ENCODE measurements at places on chromosomes 11 and 22. TPM values are rescaled to one million over a fixed set of nuclear protein-coding genes. Genes with fewer than 3 reads are reported as not detected.

The OR56A5 gene
- total RNA-seq, result not detected

- DNase-seq, result no peak
Observed at GRCh38 chr11:22567759-22568158, 57.9 kb downstream of the FANCF start.

DNA sequence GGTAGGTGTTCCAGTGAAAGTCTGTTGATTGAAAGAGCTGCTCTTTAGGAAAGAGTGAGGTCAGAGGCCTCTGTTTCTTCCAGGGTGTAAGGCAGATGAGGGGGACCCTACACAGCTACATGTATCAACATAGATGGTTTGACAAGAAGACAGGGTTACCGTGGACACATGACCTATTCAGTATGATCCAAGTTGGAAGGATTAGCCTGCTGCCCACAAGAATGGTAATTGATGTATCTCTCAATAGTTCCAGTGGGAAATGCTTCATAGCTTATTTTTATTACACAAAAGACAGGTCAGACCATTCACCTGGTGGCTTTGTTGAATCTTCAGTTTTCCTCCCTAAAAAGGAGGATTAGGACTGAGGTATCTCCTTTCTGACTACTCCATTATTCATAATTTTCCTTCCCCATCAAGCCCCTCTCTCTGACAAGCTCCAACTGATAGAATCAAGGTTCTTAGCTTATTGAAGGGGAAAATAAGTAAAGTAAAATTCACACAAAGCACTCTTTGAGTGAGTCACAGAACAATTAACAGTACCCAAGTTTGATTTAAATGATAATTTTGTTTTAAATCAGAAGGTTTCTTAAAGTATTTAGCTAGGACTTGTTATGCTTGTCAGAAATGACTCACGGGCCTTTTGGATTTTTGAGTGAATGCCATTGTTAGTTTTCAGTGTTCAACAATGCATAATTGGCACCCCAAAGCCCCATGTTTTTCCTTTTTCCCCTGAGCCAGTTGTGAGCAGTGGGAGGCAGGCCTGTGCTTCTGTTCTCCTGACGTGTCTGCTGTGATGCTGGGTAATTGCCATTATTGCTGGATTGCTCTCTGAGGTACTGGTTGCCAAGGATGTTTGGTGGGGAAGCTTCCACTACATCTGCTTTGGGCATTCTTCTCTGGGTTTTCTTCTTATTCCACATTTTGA is 373.2 kb downstream of the DDX10 start:
- peak; percentile 91 for DNase-seq

GRCh38 chr11:110029714-110030113 is 63.5 kb upstream of the ZC3H12C start:
- DNase-seq, result no peak

DNA sequence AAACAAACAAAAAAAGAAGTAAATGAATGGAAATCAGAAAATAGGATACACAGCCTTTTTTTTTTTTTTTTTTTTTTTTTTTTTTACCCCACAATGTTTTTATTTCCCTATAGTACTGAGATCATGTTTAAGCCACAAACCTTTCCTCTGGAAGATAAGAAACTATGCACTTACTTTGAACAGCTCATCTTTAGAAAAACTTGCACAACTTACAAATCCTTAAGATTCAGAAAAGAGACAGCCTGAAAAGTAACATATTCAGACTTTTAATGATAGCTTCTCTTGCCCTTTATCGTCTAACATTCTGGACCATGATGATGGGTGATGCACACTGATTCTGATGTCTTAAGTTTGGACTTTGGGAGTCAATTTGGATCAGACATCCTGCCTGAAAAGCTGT is 80.3 kb downstream of the TNRC6B start:
- DNase-seq, result peak; percentile 39

The KRTAP5-11 gene
- not detected for total RNA-seq

DNA sequence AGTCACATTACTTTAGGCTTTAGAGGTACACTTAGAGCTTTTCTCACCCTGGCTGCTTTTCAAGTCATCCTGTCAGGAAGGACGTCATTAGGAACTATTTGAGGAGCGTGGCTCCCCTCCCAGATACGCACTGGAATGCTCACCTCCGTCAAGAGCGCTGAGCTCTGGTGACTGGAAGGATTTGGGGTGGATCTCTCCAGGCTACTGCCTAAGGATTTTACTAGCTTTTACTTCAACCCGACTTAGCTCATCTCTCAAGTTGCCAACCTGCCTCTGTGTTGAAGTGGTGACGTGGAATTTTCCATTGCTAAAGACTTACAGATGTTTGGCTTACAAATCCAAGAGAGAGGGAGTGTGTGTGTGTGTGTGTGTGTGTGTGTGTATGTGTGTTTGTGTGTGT is 355.3 kb upstream of the CCDC90B start:
- DNase-seq, result no peak

- DNase-seq, result no peak
Observed at GRCh38 chr11:9952511-9953196, 288.8 kb downstream of the SWAP70 start.

DNA sequence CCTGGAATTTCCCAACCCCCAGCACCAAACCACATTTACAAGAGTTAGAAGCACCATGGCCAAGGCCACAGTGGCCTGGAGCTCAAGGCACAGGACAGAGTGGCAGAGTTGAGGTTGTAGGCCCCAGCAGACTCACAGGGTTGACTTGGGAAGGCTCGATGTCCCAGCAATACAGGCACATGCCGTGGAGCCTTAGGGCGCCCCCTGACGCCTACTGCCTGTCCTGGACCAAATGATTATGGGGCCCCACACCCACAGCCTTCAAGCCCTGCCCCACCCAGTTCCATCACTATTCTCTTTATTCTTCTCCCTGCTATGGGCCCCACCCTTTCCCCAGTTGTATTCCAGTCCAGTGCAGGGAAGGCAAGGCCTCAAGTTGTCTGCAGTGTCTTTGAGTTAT is at the start of gene CCDC179:
Gene CCDC179, minus strand, starts transcription at position 234 of the 400 bp plus-strand sequence. Its CDS starts 53 bp downstream, at position 181.
- no peak for DNase-seq

- DNase-seq, result peak; percentile 22
Observed at GRCh38 chr22:29009148-29009547, 52.5 kb downstream of the C22orf31 start.

DNA sequence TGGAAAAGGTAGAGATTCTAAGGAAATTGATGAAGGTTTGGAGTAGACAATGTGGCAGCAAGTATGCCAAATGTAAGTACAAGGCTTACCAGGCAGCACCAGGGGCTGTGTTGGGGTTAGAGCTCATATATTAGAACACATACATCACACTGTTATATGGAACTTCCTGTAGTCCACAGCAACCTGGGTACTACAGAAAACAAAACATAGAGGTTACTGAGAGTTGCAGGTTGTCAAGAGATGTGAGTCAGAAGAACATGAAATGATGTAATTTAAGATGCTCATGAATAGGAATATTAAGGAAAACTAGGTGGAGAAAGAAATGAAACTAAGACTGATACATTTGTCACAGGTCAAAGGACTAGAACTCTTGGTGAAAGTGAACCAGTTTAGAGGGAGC is 22.0 kb downstream of the FAT3 start:
- peak; percentile 10 for DNase-seq

DNA sequence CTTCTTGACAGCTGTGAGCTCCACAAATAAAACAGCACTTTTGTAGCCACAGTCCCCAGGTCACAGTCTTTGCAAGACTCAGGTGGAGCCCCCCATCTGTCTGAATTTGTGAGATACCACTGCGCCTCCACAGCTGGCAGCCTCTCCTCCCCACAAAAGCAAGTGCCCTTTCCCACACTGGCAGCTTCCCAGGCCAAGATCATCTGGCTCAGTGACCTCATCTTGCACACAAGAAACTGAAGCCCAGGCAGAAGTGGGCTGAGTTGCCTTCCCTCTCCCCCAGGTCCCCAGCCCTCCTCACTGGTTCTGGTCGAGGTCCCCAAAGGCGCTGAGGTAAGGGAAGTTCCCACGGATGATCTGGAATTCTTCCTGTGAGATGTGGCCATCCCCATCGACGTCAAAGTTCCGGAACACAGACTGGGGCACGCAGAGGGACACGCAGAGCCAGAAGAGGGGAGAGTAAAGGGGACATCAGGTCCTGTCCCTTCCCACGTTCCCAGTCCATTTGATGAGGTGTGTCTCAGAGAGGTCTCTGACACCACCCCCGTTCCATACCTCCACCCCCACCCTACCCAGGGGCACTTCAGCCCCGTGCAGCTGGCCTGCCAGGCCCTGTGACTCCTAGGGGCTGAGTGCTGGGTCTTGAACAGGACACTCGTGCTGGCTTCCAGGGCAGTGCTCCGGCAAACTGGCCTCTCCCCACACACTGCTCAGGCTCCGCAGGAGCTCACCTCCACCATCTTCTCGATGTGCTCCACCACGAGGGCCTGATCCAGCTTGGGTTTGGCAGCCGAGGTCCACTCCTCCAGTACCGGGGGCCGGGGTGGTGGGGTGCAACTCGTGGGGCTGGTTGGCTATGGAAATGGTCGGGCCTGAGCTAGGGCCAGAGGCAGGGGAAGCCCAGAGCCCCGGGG is 8.9 kb downstream of the RASGRP2 start:
- DNase-seq, result no peak

DNA sequence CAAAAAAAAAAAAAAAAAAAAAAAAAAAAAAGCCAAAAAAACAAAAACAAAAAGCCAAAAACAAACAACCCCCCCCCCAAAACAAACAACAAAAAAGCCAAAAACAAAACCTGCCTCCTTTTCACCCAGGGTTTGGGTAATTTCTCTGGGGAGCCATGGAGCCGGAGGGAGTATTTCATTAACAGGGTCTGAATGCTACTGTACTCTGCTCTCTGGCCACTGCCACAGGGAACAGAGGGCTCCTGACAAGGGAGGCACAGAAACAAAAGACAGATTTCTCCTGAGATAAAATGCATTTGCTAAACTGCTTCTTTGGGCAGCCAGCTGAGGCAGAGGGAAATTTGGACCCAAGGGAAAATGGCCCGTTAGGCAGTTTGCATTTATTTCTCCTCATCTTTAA is 266.0 kb upstream of the SYN3 start:
- no peak for DNase-seq

The ADAMTS8 gene
- total RNA-seq, result 0.20 TPM

The MPEG1 gene
- not detected for total RNA-seq

The PATE4 gene
- not detected for total RNA-seq

DNA sequence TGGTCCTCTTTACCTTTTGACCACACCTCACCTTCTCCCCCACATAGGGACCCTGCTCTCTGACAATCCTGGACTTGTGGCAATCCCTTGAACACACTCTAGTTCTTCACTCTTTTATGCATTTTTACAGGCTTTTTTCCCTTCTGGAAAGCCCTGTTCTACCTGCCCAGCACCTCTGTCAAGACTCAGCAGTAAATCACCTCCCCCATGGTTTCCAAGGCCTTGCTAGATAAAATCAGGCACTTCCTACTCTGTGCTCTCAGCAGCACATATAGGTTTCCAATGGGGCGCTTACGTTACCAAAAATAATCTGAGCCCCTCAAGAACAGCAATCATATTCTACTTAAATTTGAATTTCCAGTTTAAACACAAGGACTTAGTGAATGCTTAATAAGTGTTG is 53.9 kb downstream of the ETS1 start:
- DNase-seq, result no peak

- no peak for DNase-seq
Observed at GRCh38 chr22:42313204-42313603, 42.8 kb upstream of the TCF20 start.

GRCh38 chr11:107252429-107253161 is 205.0 kb downstream of the CWF19L2 start:
- no peak for DNase-seq

DNA sequence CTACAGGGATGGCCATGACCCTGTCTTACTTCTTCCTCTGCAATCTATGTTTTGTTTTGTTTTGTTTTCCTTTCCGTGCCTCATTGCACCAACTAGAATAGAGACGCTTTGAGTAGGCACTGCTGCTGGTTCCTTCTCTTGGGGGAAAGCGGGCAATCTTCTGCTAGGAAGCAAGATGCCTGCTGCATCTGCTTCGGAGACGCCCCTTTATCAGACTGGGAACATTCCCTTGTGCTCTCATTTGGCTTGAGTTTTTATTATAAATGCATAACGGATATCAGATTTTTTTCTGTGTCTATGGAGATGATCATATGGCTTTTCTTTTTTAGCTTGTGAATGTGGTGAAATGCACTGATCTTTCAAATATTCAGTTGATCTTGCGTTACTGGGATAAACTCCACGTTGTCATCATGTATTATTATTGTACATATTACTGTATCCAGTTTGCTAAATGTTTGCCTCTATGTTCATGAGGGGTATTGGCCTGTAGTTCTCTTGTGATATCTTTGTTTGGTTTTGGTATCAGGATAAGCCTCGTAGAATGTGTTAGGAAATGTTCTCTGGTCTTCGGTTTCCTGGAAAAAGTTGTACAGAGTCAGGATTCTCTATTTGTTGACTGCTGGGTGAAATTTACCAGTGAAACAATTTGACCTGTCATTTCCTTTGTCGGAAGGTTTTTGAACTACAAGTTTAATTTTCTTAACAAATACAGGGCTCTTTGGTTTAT is 23.4 kb upstream of the KRTAP5-6 start:
- DNase-seq, result no peak

GRCh38 chr11:2898366-2899079 is 12.9 kb upstream of the CDKN1C start:
- peak; percentile 87 for DNase-seq

The OR52N4 gene
- not detected for total RNA-seq

- DNase-seq, result no peak
Observed at GRCh38 chr11:62713343-62713742, 5.9 kb downstream of the GNG3 start.

The GGTLC2 gene
- not detected for total RNA-seq

The CD3E gene
- total RNA-seq, result not detected

The MYOD1 gene
- not detected for total RNA-seq

DNA sequence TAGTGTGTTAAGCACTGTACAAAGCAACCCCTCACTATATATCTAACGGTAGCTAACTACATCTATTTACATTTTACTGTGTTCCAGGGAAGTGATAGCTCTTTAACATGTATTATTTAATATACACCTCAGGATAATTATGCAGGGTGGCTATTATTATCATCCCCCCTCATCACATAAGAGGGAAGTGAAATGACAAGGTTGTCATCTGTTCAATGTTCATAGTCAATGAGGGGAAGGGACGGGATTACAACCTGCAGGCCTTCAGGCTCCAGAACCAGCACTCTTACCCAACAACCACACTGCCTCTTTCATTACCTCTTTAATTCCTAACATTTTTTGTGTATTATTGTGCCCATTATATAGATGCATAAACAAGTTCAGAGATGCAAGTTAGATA is 238.7 kb upstream of the ANO3 start:
- no peak for DNase-seq

The INPP5J gene
- 3.0 TPM for total RNA-seq

DNA sequence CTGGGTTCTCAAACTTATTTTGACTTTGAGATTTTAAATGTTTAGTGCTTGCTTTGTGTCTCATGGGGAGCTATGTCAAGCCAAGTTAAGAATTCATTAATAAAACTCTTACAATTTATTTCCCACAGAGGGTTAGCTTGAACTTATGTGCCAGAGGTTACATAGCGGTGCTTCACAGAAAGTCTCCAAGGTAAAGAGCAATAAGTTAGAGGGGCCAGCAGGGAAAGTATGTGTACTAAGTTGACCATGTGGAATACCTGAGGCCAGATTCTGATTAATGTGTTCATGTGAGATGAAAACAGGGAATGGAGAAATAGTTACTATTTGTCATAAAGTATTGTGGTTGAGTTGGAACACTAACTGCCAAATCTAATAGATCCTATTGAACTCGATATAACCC is 149.3 kb downstream of the TMEM135 start:
- DNase-seq, result no peak

GRCh38 chr11:18696638-18697225 is 1.8 kb upstream of the TMEM86A start:
- peak; percentile 41 for DNase-seq

- DNase-seq, result peak; percentile 55
Observed at GRCh38 chr11:63573881-63574855, 11.0 kb upstream of the PLAAT2 start.

The LIF gene
- 63.3 TPM for total RNA-seq

All from astrocyte (in vitro differentiated cells and primary cell).